Adrenal gland (tissue), 19 donors: ENCODE measurements at places on chromosomes 16 and 17. TPM values are rescaled to one million over a fixed set of nuclear protein-coding genes. Genes with fewer than 3 reads are reported as not detected.
A peak's percentile ranks its signal among the peaks of the same experiment; 100 is the strongest.

The GAST gene
- not detected for total RNA-seq

The GRIN2C gene
- 5.9 TPM for total RNA-seq

The PABPN1L gene
- total RNA-seq = 0.41 TPM

The OSGIN1 gene
- total RNA-seq = 19.6 TPM

- DNase-seq = peak; percentile 35
Measured at GRCh38 chr16:4693956-4694641, 737 bp downstream of the NUDT16L1 start.

- DNase-seq = no peak
Measured at GRCh38 chr16:53876811-53877210, 172.9 kb downstream of the FTO start.

DNA sequence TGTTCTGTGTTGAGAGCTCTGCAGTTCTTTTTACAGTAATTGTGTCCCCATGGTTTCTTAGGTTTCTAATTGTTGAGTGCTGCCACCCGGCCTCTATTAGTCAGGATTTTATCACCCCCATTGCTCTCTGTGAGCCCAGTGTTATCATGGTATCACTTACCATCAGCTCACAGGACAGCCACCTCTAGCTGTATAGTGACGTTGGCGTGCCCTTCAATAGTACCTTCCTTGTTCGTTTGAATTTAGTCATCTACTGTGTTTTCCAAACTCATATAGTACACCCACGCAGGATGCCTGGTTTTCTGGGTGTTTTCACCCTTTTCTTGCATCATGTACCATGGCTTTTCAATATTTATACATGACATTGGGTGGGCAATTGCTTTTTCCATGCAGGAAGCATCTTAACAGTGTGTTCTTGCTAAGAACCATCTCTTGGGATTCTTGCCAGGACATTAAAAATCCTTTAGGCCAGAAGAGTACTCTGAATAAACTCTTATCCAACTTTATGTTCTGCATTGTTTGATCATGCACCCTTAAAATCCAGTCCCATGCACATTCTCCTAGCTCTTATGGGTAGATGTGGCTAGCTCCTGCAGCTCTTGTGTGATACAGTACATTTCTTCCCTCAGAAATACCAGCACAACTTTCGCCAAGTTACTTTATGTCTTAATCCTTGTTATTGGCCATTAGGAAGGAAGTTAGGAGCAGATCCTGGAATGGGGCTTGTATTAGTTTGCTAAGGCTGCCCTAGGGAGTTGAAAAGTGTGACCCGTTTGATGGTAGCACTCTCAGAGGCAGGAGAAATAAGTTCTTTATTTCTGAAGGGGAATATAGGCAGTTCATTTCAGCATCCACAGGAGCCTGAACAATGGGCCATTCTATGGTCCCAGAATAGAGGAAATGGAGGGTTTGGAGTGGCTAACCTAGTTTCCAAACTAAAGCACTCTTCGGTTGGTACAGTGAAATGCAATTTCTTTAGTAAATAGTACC, 11.3 kb upstream of the ABCA10 start:
- DNase-seq = no peak

GRCh38 chr16:12132850-12133440, 156.4 kb downstream of the SNX29 start:
- DNase-seq = no peak

DNA sequence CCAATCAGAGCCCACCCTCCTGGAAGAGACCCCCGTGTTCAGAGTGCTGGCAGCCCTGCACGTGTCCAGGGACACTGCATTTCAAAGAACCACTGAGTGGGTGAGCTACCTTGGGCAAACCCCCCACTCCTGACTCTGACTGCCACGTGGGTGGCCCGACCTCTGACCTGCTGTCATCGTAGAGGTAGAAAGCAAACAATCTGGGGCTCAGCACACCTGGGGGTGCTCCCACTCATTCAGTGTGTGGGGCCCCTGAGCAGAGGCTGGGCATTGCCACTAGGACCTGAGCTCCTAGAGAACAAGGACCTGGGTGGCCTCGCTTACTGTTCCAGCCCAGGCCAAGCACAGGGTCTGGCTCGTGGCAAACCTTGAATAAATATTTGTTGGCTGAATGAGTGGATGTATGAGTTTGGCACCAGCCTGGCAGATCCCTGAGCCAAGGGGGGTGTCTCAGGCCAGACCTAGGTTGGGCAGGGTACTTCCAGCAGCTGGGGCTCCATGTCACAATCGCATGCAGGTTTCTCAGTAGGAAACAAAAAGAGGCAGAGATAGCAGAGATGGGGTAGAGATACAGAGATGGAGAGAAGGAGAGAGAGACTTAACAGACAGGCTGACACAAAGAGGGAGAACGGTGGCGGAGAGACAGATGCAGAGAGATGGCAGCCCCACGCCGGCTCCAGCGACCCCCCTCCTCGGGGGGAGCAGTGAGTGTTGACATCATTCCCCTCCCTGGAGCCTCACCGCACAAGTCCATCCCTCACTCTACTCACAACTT, 5.4 kb upstream of the DRC7 start:
- DNase-seq = no peak

DNA sequence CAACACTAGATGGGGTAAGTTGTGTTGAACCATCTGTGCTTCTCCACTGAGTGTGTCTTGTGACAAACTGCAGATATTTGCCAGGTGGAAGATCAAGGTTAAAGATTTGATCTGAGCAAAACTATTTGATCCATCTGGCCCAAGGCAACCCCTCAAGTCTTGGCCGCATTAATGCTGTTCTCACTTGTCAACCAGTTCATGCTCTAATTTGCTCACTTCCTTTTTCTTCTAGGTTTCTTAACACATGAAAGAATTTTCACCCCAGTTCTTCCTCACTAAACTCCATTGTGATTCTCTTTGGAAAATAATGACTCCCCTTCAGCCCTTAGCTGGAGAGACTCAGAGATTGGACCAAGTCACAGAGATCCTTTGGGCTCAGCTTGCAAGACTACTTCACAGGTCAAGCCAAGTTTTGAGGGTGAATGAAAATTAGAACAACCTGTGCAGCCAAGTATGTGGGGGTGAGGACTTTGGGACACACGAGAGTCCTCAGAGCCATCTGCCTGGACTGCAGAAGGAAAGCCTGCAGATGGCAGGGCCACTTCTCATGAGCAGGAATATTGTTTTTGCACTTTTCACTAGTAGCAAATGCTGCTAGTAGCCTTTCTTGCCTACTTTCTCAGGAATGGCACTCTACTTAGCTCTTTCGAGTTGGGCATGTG, 166.5 kb downstream of the AXIN2 start:
- DNase-seq = no peak

DNA sequence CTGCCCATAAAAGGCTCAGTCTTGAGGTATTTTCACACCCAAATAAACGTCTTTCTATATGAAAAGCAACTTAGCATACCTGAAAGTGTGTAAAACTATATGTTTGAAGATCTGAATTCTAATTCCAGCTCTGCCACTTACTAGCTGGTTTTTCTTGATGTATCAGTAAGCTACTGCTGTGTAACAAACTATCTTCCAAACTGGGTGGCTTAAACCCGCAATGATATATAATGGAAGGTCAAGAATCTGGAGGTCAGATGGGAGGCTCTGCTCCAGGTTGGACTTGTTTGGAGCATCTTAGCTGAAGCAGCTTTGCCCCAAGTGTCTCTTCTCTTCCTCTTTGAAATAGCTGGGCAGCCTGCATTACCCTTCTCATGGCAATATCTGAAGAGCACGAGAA, 164.3 kb upstream of the IRX5 start:
- no peak for DNase-seq

GRCh38 chr17:48562934-48563333, 15.2 kb downstream of the HOXB4 start:
- no peak for DNase-seq

- peak; percentile 10 for DNase-seq
Measured at GRCh38 chr17:78641243-78641642, 64.0 kb upstream of the DNAH17 start.

- DNase-seq = peak; percentile 89
Measured at GRCh38 chr17:76569607-76570279, 15.9 kb downstream of the ST6GALNAC2 start.

DNA sequence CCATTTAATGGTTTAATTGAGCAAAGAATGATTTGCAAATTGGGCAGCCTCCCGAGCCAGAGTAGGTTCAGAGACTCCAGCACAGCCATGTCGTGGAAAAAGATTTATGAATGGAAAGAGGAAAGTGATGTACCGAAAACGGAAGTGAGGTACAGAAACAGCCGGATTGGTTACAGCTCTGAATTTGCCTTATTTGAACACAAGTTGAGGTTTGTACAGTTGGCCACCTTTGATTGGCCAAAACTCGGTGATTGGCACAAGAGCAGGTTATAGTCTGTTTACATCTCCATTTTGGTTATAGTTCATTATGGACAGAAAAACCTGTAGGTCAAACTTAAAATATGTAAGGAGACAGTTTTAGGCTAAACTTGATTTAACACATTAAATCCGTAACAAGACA, 44.5 kb downstream of the TENT4B start:
- no peak for DNase-seq

GRCh38 chr17:72158895-72159885, 38.4 kb downstream of the SOX9 start:
- DNase-seq = no peak
